GM18507 (cell line): ENCODE measurements at places on chromosomes 11 and 22.

DNA sequence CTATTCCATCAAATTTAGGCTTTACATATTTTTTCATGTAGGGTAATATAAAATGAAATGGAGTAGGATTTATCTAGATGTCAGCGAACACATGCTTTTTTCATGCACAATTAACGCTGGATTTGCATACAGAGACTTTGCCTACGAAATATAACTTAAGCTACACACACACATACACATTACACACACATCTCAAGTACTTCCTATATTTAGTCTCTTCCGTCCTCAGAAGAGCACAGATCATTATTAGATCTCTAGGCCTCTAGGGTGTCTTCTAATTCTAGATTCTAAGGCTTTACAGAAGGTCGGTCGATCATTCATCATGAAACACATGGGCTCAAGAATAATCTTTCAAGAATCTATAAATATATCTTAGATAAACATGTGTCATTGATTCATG is 3.8 kb upstream of the MS4A13 start:
- no peak for DNase-seq

DNA sequence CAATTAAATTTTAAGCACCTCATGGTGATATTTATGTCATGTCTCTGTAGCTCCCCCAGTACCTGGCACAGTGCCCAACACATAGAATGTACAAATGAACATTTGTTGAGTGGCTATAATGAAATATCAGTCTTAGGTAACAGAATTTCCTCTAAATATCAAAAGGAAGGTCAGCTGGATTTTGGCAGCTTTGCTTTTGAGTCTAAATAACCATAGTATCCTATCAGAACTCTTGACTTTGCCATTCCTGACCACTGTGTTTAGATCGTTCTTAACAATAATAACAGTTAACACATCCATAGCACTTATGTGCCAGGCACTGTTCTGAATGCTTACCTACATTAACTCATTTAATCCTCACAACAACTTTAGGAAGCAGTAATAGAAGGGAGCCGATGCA is 26.6 kb downstream of the TMEM123 start:
- no peak for DNase-seq

DNA sequence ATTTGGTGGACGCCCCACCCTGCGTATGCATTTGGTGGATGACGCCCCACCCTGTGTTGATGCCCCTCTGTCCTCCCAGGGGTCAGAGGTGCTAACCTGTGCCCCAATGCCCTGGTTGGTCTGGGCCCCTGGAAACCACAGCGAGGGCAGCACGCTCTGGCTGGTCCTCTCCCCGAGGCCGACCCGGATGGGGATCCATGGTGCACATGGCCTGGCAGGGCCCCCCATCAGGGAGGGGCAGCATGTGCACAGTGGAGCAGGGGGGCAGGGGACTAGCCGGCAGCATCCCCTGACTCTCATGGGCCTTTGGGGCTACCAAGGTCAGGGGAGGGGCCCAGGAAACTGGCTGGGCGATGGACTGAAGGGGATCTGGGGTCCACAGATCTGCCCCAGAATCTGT is 7.6 kb upstream of the MUC5AC start:
- DNase-seq = no peak

GRCh38 chr11:38191101-38191500 is 1593.1 kb upstream of the RAG2 start:
- no peak for DNase-seq

DNA sequence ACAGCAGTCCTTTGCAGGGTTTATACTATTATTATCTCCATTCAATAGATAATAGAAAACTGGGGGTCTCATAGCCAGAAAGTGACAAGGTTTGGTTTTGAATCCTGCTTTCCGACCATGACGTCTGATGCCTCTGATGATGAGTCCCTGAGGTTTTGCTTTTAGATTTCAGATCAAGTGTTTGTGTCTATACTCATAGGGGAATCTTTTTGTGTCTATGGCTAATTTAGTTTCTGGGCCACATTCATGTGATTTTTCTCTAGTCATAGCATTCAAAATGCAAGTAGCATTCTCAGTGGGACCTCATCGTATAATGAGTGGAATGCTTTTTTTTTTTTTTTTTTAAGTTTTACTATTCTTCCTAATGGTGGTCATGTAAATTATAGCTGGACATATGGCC is 72.9 kb downstream of the TNRC6B start:
- no peak for DNase-seq

DNA sequence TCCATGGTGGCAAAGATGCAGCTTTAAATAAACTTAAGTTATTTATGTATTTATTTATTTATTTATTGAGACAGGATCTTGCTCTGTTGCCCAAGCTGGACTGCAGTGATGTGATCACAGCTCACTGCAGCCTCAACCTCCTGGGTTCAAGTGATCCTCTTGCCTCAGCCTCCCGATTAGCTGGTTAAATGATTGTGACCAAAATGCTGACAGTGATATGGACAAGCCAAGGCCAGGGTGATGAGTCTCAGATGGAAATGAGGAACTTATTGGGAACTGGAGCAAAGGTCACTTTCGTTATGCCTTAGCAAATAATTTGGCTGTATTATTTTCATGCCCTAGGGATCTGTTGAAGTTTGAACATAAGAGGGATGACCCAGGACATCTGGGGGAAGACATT is 9.3 kb upstream of the LRP5 start:
- DNase-seq = no peak

GRCh38 chr11:73974604-73975478 is 7.8 kb downstream of the UCP2 start:
- no peak for DNase-seq

GRCh38 chr11:86089659-86090058 is 20.8 kb upstream of the PICALM start:
- DNase-seq = no peak

GRCh38 chr11:13012056-13012661 is 3.0 kb downstream of the RASSF10 start:
- no peak for DNase-seq

- no peak for DNase-seq
Measured at GRCh38 chr11:125332821-125333220, 163.2 kb downstream of the FEZ1 start.

DNA sequence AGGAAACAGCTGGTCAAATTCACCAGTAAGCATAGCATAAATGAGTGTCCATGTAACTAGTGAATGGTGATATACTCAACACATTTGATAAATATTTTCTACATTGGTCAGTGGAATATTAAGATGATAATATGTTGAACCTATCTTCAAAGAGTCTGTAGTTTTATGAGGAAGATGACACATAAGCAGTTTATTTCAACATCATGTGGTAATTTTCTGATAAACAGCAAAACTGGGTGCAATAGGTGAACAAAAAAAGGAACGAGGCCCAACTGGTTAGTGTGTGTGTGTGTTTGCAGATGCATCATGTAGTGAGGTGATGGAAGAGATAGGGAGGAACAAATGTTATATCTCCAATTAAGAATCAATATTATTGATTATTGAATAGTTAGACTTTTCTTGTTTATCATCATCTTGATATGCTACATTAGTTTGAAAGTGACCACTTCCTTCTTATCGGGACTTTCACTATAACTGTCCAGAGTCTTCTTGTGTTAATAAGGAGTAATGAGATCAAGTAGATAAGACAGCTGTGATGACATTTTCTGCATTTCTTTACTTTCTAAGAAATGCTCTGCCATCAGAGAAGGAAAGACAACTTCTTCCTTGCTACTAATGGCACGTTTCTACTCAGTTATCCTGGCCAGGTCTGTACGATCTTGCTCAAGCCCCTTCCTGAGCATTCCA is 270.7 kb downstream of the ETS1 start:
- DNase-seq = no peak

- DNase-seq = no peak
Measured at GRCh38 chr11:31419669-31420068, 50.0 kb downstream of the DNAJC24 start.

DNA sequence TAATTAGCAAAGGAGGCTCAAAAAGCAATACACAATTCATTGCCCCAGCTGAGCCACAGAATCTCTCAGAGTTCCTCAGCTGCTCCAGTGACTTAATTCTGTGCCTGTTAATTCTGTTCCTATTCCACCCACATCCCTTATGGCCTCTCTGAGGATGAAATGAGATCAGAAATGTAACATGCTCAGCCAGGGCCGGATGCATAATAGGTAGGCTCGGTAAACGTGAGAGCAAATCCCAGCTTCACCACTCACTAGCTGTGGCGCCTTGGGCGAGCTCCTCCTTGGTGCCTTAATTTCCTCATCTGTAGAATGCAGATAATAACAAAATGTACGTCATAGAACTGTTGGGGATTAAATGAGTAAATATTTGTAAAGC is 42.8 kb upstream of the DKK3 start:
- DNase-seq = no peak

DNA sequence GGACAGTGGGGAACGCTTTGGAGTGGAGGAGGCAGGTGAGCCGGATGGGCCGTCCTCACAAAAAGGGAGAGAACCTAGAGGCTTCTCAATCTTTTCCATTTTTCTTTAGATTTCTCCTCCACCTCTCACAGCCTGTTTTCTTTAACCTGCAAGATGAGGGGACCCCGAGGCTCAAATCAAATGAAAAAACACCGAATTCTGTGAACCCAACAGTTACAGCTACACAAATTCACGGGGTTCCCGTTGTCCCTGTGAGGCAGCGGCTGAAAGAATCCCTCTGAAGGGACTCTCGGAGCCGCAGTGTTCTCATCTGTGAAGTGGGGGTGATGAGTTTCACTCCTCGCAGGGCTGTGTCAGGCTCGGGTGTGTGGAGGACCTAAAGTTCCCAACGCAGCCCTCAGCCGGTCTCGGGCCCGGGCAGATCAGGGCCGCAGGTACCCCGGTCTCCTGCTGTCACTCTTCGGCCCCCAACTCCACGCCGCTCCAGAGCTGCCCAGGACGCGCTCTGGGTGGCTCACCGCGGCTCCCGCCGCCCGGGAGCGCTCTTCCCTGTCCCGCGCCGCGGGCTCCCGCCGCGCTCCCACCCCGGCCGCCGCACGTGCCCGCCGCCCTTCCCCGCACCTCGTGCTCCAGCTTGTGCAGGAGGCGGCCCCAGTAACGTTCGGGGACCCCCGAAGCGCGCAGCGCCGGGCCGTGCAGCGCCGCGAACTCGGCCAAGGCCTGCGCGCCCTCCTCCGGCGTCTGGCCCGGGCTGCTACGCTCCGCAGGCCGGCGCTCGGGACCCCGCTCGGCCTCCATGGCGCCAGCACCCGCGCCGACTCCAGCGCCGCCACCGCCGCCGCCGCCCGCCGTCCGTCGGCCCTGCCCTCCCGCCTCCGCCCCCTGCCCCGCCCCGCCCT is at the start of gene TTLL12:
Gene TTLL12 (minus strand): TSS at position 863 of the 899 bp plus-strand sequence. CDS start 65 bp downstream, at position 798.
- DNase-seq = peak; percentile 68

- DNase-seq = no peak
Measured at GRCh38 chr11:75311858-75312288, 39.6 kb downstream of the ARRB1 start.

- DNase-seq = no peak
Measured at GRCh38 chr11:9461760-9462134, 935 bp downstream of the ZNF143 start.

- DNase-seq = no peak
Measured at GRCh38 chr11:70826541-70827335, 425.6 kb downstream of the SHANK2 start.

GRCh38 chr22:36764641-36765040 is 11.3 kb downstream of the IFT27 start:
- no peak for DNase-seq

- no peak for DNase-seq
Measured at GRCh38 chr11:7955191-7955590, 10.1 kb downstream of the NLRP10 start.

- DNase-seq = no peak
Measured at GRCh38 chr11:112437096-112437495, 176.4 kb upstream of the PLET1 start.

GRCh38 chr11:41284354-41284753 is 175.1 kb downstream of the LRRC4C start:
- no peak for DNase-seq

DNA sequence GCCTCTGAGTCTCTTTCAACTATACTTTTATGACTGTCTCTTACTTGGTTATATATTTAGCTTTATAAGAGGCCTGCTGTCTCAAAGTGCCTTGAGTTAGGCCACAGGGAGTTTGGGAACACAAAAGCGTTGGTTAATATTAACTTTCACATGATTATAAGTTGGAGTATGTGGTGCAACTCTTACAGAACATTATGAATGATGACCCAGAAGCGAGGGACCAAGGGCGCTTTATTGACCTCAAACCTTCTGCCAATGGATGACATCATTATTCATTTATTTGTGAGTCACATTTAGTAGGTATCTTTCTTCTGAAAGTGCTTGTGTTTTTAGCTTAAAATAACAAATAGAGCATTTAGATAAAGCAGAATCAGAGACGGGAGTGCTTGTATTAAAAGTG is 298.0 kb upstream of the ZC3H12C start:
- no peak for DNase-seq

DNA sequence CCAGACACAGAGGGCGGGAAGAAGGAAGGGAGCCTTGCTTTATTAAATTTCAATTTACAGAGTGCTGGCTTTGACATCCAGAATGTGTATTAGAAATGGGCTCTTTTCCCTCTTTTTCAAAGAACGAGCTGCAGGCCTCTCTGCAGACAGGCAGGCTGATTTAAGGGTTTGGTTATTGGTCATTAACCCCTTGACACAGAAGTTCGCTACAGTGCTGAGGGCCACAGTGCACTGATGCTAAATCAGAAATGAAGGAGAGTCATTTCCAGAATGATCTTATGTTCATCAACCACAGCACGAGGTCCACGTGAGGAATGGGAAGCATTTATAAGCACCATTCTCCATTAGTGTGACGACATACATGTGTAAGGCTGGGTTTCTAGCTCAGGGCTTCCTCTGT is 51.8 kb downstream of the CSNK2A3 start:
- no peak for DNase-seq

GRCh38 chr22:47165338-47166032 is 403.0 kb downstream of the TBC1D22A start:
- no peak for DNase-seq

DNA sequence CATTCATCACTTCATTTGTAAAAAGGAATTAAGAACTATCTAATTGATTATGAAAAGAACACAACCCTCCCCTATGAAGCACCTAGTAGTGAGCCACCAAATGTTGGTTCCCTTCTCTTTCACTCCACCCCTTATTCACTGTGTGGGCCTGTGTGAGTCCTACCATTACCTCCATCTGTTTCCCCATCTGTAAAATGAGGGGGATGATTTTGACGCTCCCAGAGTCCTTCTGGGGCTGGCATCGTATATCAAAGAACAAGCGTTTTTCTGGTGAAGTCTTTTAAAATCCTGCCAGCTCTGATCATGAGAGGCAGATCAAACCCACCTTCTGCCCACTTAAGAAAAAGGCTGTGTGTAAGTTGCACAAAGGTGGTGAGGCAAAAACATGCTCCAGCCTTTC is 96.6 kb upstream of the SEZ6L start:
- no peak for DNase-seq

DNA sequence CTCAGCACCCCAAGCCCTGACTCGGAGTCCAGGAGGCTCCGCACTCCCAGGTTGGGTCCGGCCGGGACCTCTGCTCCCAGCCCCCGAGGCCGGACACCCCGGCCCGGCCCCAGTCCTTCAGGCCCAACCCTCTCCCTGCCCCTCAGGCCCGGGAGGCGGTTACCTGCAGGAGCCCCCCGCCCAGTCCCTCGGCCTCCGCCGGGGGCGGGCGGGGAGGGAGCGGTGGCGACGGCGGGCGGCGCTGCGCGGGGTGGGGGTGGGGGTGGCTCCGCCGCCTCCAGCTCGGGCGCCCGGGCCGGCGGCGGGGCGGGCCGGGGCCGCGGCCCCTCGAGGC is 310 bp downstream of the TCF20 start:
- DNase-seq = no peak

GRCh38 chr22:35439365-35439717 is 39.4 kb downstream of the MCM5 start:
- no peak for DNase-seq

- DNase-seq = peak; percentile 77
Measured at GRCh38 chr11:69298267-69299022, 4.5 kb downstream of the MYEOV start.

GRCh38 chr22:50640857-50641647 is 13.1 kb upstream of the ARSA start:
- no peak for DNase-seq
